NCI-H1048 (cell line): ENCODE measurements at places on chromosomes 6 and 20.

DNA sequence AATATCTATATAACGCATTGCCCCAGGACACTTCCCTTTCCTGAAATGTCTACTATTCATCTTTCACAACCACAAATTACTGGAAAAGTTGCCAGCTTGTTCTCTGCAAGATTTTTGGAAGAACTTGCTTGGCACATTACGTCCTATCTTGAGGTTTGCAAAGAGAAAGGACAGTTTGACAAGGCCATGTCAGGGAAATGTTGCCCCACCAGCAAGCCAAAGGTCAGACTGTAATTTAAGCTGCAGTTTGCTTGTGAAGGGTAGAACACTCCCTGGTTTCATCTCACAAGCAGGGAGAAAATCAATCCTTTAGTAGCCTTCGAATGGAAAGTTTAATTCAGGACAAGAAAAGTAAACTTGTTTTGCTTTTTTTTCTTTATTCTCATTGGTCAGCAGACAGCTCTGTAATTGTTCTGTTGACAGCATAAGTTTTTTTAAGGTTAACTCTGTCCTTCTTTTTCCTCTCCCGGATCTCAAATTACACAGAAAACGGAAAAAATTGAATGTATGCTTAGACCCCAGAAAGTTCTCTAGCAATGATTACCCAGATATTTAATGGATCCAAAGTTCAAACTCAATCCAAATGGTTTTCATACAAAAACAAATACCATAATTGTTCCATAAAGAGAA is 541.8 kb upstream of the NRSN1 start:
- no peak for DNase-seq

DNA sequence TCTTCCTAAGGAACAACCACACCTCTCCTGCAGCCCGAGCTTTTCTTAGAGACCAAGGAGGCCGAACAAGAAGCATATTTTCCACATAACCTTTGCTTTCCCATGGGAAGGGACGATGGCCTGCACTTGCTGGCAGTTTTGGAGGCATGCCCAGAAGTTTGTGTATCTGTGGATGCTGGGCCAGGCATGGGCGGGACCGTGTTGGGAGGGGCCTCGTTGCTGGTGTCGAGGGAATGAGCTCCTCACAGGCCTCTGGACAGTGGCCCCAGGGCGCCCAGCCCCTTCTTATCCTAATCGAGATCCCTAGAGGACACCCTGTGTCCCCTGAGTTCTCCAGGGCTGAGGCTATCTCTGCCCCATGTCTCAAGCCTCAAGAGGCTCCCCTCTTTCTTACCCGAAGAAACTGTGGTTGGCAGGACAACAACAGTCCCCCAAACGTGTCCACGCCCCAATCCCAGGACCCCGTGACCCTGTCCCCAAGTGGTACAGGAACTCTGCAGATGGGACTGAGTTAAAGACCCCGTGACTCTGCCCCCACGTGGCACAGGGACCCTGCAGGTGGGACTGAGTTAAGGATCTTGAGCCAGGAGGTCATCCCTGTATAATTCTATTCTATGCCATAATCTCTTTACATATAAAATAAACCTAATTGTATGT is 99.5 kb upstream of the BHLHE23 start:
- no peak for DNase-seq

DNA sequence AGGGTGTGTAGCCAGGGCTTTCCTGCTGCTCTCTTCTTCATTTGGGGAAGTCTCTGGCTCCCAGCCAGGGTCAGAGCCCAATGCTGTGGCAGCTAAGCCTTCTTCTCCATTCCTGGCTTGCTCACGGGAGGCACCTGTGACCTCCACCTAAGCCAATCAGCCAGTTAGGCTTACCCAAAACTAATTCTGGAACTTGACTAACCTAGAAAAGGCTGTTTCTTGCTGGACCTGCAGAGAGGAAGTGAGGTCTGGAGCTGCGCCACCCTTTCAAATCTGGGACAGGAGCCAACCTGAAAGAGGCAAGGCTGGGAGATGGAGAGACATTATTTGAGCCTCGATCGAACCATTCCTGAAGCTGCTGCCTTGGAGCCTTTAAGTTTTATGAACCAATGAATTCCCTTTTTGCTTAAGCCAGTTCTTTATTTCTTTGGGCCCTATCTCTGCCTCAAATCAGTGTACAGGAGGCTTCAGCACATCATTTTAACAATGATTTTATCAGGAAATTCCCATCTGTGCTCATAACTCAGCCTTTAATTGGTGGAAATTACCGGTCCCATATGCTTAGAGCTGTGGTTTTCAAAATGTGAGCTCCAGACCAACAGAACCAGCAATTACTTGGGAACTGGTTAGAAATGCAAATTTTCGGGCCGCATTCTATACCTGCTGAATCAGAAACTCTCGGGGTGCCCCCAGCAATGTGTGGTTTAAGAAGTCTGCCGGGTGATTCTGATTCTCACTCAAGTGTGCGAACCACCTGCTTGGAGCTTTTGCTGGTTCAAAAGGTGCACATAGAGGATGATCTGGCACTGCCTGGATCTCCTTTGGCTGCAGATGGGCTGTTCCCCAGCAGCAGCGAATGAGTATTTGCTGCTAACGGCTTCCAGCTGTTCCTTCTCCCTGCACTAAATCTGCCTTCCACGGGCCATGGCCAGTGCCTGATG is 97.4 kb upstream of the RNF24 start:
- DNase-seq: no peak

- DNase-seq: no peak
Measured at GRCh38 chr20:3996399-3996798, 19.0 kb downstream of the RNF24 start.

DNA sequence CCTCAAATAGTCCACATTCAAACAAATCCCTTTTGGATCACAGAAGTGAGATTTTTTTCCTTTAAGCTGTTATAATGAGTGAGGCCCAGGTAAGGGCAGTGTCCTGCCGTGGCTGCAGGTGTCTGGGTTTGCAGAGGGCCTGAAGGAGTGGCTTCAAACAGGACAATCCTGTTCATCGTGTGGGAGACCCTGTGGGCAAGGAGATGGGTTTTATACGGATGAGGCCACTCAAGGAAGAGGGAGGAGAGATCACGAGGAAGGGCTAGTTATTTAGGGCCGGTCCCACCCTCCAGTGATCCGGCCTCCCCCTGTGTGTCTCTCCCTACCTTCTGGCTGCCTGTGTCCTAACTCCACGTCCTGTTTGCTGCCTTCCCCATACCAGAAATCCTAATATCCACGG is 33.8 kb downstream of the PPP1R14C start:
- DNase-seq: no peak

GRCh38 chr20:32387252-32387651 is 29.1 kb downstream of the ASXL1 start:
- DNase-seq: no peak

DNA sequence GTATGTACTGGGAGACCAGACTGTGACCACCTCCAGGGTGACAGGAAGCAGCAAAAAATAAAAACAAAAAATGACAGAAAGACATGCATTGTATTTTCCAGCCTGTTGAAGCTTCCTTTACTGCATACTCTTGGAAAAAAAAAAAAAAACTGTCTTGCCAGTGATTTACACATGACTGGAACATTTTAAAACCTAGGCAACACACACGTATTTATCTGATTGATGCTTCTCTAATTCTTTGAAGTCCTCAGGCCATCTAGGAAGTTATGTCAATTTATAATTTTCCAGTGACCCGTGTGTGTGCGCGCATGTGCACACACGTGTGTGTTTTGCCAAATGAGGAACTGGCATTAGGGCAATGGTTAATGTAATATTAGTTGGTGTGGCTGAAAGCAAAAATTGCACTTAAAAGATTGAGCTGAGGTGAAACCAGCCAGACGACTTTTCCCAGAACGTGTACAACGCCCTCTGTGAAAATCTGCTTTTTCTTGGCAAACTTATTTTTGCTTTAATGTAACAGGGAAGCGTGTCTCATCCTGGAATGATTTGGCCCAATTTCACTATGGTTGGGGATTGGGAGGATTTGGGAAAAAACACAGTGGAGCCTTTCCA is 315.2 kb downstream of the TFAP2A start:
- no peak for DNase-seq

- DNase-seq: no peak
Measured at GRCh38 chr6:106466211-106466610, 105.7 kb downstream of the CRYBG1 start.

- DNase-seq: no peak
Measured at GRCh38 chr6:156311291-156311690, 465.9 kb upstream of the ARID1B start.

GRCh38 chr20:17502105-17502504 is 29.1 kb downstream of the BFSP1 start:
- DNase-seq: no peak

DNA sequence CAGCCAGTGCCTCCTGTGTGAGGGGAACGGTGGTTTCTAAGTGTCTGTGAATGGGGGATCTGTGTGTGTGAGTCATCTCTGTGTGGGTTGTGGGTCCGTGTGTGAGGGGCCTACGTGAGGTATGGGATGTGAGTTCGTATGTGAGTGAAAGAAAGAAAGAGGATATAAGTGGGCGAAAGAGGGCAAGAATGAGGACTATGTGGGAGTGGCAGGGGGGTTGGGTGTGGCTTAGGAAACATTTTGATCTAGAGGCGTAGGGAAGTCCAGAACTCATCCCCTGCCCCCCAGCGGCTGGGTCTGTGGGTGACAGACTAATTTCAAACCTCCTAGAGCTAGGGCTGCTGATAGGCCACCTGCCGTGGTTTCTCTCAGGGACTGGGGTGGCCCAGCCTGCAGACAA is 35.5 kb downstream of the DHX35 start:
- DNase-seq: no peak

- no peak for DNase-seq
Measured at GRCh38 chr6:54094786-54095185, 16.5 kb upstream of the MLIP start.

DNA sequence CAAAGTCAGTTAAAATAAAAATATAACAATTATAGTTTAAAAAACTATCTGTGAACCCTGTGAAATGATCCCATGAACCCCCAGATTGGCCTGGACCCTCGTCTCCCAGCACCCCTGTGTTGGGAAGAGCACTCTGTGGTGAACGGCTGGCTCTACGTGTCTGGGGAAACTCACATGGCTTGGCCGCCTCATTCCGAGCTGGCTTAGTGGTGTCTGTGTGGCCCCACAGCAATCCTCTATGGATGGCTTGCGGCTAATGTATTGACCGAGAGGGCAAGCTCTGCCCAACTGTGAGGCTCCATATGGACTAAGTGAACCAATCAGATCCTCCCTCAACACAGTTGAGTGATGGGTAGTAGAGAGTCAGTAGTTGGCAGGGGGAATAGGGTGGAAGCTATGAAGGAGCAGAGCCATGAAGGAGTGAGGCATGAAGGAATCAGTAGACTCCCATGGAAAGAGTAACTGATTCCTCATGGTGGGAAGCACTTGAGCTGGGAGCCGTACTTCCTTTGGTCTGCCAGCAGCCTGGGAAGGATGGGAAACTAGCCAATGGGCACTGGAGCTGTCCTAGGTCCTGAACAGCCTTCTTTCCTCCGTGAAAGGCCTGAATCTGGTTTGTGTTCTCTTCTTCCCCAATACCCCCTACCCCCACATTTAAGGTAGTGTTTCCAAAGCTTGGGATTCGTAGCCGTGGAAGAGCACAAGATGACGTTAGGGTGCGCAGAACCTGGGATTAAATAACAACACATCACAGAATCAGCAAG is 21.6 kb upstream of the ZNF831 start:
- DNase-seq: no peak

- no peak for DNase-seq
Measured at GRCh38 chr20:48202334-48203113, 417.2 kb upstream of the SULF2 start.

DNA sequence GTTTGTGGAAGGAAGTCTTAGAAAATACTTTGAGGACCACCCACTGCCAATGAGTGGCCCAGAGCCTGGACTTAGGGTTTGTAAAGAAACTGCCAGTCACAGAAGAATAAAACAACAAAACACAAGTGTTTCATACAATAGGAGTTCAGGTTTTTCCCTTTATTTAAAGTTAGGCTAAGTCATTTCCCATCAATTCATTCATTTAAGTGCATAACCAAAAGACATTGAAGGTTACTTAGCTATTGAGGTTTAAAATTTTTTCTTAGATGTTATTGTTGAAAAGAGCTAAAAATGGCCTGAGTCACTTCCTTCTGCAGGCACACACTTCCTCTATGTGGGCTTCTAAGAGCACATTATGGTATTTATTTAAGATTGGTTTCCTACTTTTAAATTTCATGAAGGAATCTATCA is 54.2 kb downstream of the ARMC2 start:
- DNase-seq: no peak

DNA sequence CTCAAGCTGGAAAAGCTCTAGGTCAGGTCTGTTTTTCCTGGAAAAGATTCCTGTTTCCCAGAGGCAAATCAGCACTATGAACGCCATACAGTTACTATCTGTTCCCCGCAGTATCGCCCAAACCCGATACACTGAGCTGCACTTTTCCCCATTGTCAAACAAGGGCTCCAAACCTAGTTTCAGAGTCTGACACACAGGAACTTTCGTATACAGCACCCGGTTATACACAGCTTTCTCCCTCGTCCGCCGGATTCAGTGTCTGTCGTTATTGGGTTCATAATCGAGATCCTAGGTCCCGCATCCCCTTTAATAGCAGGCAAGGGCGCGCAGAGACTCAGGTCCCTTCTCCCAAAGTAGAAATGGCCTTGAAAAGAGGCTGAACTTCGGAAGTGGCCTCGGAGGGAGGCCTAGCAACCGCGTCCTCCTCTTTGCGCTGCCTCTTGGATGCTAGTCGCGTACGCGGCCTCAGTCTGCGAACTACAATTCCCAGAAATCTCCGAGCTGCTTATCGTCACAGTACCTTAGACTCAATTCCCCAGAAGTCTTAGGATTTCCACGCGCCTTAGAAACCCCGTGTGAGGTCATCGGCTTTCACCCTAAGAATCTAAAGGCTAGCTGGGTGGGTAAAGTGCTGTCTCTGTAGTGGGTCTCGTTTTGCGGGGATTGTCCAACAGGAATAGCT is 34.2 kb downstream of the ZNF391 start:
- no peak for DNase-seq

DNA sequence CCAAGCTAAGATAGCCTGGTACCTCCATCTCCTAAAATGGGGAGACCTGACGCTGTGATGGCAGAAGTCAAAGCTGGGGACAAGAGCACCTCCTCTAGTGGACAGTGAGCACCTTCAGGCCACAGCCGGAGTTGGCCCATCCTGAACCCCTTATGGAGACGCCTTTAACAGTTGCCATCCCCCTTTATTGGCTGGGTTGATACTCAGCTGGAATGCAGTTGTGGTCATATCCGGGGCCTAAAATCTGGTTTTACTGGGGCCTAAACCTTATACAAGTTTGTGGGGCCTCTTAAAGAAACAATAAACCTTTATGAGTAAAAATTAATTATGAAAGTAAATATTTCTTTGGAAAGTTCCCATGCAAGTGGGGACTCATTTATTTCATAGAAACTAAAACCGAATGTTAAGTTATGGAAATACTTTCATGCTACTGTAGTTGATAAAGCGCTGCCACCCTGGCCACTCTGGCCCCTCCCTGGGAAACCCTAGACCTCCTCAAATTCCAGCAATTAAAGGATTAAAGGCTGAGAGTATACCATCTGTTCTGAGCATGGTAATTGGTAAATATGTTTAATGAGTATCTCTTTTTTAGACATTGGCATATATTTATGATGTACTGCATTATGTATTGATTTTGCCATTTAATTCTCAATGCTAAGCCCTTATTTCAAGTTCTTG is 95.1 kb upstream of the SASH1 start:
- no peak for DNase-seq

- DNase-seq: no peak
Measured at GRCh38 chr6:33249732-33250630, 21.7 kb downstream of the VPS52 start.
